ENCODE measurements at places on chromosomes 13 and 19. TPM values are rescaled to one million over a fixed set of nuclear protein-coding genes. Genes with fewer than 3 reads are reported as not detected.

SOX1 gene
- total RNA-seq = not detected

ERICH4 gene
- total RNA-seq = not detected

TRPM4 gene
- not detected for total RNA-seq

TRMT1 gene
- 59.8 TPM for total RNA-seq

NXNL1 gene
- not detected for total RNA-seq

FPR1 gene
- not detected for total RNA-seq

SMAD9 gene
- total RNA-seq = not detected

MYCBP2 gene
- 107 TPM for total RNA-seq

IRGQ gene
- 11.2 TPM for total RNA-seq

GJA3 gene
- not detected for total RNA-seq

MUC16 gene
- total RNA-seq = under 0.01 TPM

ZNF234 gene
- 10.1 TPM for total RNA-seq

YJEFN3 gene
- total RNA-seq = 10.0 TPM

COX6B2 gene
- not detected for total RNA-seq

Data from activated CD8-positive, alpha-beta T cell treated with anti-CD3 and anti-CD28 coated beads, Interleukin-2, amount 10 ng/mL, durations not matched to agents 7 days and 5 days (primary cell).